ENCODE measurements at places on chromosomes 11 and 22. TPM values are rescaled to one million over a fixed set of nuclear protein-coding genes. Genes with fewer than 3 reads are reported as not detected.

Gene SEPTIN3
- polyA plus RNA-seq: not detected

Gene PRG3
- polyA plus RNA-seq: not detected

Gene VPREB1
- polyA plus RNA-seq: not detected

Gene TESMIN
- polyA plus RNA-seq: 3.4 TPM

Gene HOATZ
- polyA plus RNA-seq: not detected

Gene INPPL1
- 10.2 TPM for polyA plus RNA-seq

Gene HTR3A
- polyA plus RNA-seq: not detected

Gene EMID1
- polyA plus RNA-seq: 0.11 TPM

Gene SC5D
- 16.5 TPM for polyA plus RNA-seq

Gene PANX2
- not detected for polyA plus RNA-seq

Gene P2RY6
- not detected for polyA plus RNA-seq
